Uterus (tissue), 4 donors: ENCODE measurements at places on chromosomes 11 and 22. TPM values are rescaled to one million over a fixed set of nuclear protein-coding genes. Genes with fewer than 3 reads are reported as not detected.

DNA sequence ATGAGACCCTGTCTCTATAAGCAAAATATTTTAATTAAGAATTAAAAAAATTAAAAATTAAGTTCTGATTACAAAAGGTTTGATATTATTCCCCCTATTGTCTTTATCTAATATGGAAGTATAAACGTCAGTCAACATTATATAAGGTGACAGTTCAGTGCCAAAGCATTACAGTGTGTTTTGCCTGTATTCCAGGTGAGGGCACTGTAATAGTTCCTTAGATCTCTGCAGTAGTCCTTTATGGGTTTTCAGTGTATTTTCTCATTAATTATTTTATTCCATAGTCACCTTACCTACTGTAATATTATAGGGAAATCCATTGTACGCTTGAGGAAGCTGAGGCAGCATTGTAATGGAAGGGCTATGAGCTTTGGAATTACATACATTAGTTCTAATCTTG lies 33.0 kb downstream of the FAR1 start:
- no peak for DNase-seq
- no peak overlapping the region for H3K4me3 ChIP-seq
- H3K27ac ChIP-seq, result no peak overlapping the region
- no peaks in the 10 kb centered on the region for H3K4me1 ChIP-seq
- H3K36me3 ChIP-seq, result no peaks in the 10 kb centered on the region

DNA sequence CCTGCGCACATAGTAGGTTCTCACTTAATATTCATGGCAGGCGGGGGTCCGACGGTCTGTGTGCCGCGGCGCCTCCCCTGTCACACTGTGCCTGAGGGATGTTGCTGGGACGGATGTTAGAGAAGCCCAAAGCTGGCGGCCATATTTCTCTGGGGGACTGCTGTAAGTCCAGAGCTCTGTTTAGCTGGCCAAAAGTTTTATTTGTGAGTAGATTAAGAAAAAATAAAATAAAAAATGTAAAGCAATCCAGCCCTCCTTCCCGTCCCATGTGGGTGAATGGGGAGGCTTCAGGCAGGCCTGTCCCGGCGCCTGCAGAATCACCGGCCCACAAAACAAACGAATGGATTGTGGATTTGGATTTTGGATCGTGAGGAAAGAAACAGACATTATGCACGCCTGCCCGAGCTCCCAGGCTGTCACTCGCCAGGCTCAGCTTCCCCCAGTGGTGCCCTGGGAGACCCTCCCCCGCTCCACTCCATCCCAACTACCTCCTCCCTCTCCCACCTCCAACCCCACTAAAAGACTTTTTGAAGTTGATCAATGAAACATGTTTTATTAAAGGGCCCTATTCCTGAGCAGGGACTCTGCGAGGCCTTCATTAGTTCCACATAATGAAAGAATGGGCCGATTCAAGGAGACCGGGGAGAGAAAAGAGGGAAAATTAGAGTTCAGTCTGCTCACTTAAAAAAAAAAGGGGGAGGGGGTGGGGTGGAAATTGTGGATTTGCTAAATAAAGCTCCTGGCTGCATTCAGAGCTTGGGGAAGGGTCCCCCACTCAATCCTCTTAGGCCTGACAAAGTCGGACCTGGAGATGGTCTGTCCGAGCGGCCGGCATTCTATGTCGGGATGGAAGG lies 20.4 kb upstream of the SCUBE1 start:
- no peaks in the 10 kb centered on the region for H3K4me1 ChIP-seq
- H3K27ac ChIP-seq, result no peak overlapping the region

- no peak overlapping the region for H3K27ac ChIP-seq
- no peak for DNase-seq
- no peak overlapping the region for H3K4me3 ChIP-seq
- no peaks in the 10 kb centered on the region for H3K4me1 ChIP-seq
- H3K36me3 ChIP-seq, result no peaks in the 10 kb centered on the region
These were observed 30.6 kb downstream of the KIRREL3 start for GRCh38 chr11:126969865-126970479.

DNA sequence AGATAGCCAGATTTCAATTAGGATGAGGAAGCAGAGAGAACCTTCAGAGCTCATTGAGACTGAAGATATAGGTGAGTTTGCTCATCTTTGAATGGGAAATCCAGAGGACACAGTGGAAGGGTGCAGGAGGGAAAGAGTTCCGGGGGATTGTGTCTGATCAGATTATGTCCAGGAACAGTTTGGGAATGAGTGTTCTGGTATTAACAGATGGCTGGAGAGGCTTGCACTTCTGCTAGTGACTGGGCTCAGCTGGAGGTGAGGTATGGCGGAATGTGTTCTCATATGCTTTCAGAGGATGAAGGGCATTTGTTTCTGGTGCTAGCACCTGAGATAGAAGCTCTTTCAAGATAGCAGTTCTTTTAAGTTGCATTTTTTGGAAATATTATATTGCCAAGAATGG lies 27.6 kb downstream of the ALKBH3 start:
- no peaks in the 10 kb centered on the region for H3K36me3 ChIP-seq
- H3K27me3 ChIP-seq, result no peaks in the 10 kb centered on the region
- no peak overlapping the region for H3K4me3 ChIP-seq
- H3K4me1 ChIP-seq, result peaks cover 4% of the 10 kb centered on the region
- no peak for DNase-seq

DNA sequence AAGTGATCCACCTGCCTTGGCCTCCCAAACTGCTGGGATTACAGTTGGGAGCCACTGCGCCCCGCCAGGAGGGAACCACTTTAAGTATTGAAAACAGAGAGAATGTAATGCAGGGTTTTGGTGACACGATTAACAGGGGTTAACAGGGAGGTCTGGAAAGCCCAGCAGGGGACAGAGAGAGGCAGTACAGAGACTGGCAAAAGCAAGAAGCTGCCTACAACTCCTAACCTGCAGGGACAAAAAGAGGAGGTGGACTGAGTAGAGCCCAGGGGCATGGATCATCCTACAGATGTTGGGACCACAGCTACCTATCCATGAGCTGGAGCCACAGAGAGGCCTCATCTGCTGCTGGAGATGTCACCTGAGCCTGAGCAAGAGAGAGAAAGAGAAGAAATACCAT lies 1.7 kb upstream of the SPINDOC start:
- no peak for DNase-seq
- no peaks in the 10 kb centered on the region for H3K27me3 ChIP-seq
- H3K4me1 ChIP-seq, result no peaks in the 10 kb centered on the region
- no peaks in the 10 kb centered on the region for H3K36me3 ChIP-seq

DNA sequence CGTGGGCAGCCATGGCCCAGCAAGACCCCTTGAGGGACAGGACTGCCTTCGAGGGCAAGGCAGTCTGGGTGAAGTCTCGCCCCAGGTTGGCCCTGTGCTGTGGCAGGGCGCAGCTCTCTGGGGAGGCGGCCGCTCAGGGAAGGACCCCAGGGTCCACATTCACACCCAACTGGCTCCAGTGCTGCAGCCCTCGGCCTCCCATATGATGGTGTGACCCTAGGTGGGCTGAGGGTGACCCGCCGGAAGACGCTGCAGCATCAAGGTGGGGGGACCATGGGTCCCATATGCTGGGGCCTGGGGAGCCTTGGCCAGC lies 28.0 kb upstream of the CCDC188 start:
- H3K27ac ChIP-seq, result no peak overlapping the region
- no peak overlapping the region for H3K4me3 ChIP-seq
- DNase-seq, result no peak

GRCh38 chr11:16603890-16604793 lies 134.3 kb upstream of the C11orf58 start:
- peaks cover 9% of the 10 kb centered on the region for H3K4me1 ChIP-seq
- DNase-seq, result peak; percentile 32
- H3K4me3 ChIP-seq, result peak overlapping the region; percentile 54
- H3K36me3 ChIP-seq, result no peaks in the 10 kb centered on the region

GRCh38 chr22:35324762-35325161 lies 25.1 kb downstream of the TOM1 start:
- no peaks in the 10 kb centered on the region for H3K27me3 ChIP-seq
- H3K27ac ChIP-seq, result no peak overlapping the region
- H3K4me1 ChIP-seq, result peaks cover 2% of the 10 kb centered on the region
- DNase-seq, result no peak
- H3K4me3 ChIP-seq, result no peak overlapping the region

GRCh38 chr22:35183917-35184316 lies 73.4 kb upstream of the HMGXB4 start:
- H3K4me3 ChIP-seq, result no peak overlapping the region
- H3K27ac ChIP-seq, result no peak overlapping the region

DNA sequence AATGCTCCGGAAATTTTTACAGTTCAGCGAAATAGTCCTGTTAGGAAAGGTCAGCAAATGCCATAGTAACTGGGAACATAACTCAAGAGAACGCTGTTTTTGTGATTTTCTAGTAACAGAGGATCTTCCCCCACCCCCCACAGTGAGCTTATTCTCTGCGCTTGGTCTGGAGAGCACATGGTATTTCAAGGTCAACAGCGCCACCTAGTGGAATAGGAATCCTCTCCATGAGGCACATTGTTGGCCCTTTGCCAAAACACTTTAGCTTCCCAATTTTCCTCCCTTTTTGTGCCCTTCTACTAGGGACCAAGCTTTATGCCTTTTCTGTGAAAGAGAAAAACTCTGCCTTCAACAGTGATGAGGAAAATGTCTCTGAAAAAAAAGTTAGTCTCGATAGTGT lies 13.2 kb upstream of the OR4C12 start:
- no peak overlapping the region for H3K27ac ChIP-seq
- H3K36me3 ChIP-seq, result no peaks in the 10 kb centered on the region
- DNase-seq, result no peak
- no peak overlapping the region for H3K4me3 ChIP-seq
- H3K4me1 ChIP-seq, result no peaks in the 10 kb centered on the region

GRCh38 chr11:8061555-8062428 lies 19.2 kb upstream of the TUB start:
- peak overlapping the region; percentile 72 for H3K27ac ChIP-seq
- no peak for DNase-seq

GRCh38 chr11:9858822-9859221 lies 194.9 kb downstream of the SWAP70 start:
- no peak for DNase-seq
- no peaks in the 10 kb centered on the region for H3K36me3 ChIP-seq
- no peaks in the 10 kb centered on the region for H3K27me3 ChIP-seq
- H3K4me3 ChIP-seq, result no peak overlapping the region
- no peaks in the 10 kb centered on the region for H3K4me1 ChIP-seq
- no peak overlapping the region for H3K27ac ChIP-seq

- no peaks in the 10 kb centered on the region for H3K36me3 ChIP-seq
- no peaks in the 10 kb centered on the region for H3K27me3 ChIP-seq
- DNase-seq, result no peak
These were observed 23.6 kb downstream of the JRKL start for GRCh38 chr11:96413408-96413807.

- DNase-seq, result no peak
- no peaks in the 10 kb centered on the region for H3K36me3 ChIP-seq
- H3K4me3 ChIP-seq, result no peak overlapping the region
- H3K27me3 ChIP-seq, result no peaks in the 10 kb centered on the region
These were observed 69.1 kb upstream of the CD82 start for GRCh38 chr11:44496391-44496790.

GRCh38 chr11:128695539-128696221 lies 1.8 kb downstream of the FLI1 start:
- peak overlapping the region; percentile 42 for H3K4me3 ChIP-seq
- no peak for DNase-seq
- peaks cover under 1% of the 10 kb centered on the region for H3K4me1 ChIP-seq

DNA sequence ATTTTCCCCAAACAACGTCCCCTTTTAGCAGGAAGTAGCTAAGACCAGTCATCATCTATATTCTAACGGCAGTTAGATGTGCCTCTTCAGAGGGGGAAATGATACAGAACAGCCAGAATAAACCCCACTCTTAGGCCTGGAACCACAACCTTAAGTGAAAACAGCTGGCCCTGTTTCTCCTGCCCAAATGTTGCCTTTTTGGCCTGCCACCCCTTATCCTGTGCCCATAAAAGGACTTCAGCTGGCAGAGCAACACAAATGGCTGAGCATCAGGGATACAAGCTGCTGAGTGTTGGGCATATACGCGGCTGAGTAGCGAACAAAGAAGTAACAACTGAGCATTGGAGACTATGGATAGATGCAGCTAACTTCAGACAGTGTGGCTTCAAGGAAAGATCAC lies 1491.4 kb downstream of the LRRC4C start:
- no peaks in the 10 kb centered on the region for H3K27me3 ChIP-seq
- H3K4me3 ChIP-seq, result no peak overlapping the region
- H3K27ac ChIP-seq, result no peak overlapping the region
- H3K36me3 ChIP-seq, result no peaks in the 10 kb centered on the region
- no peak for DNase-seq

DNA sequence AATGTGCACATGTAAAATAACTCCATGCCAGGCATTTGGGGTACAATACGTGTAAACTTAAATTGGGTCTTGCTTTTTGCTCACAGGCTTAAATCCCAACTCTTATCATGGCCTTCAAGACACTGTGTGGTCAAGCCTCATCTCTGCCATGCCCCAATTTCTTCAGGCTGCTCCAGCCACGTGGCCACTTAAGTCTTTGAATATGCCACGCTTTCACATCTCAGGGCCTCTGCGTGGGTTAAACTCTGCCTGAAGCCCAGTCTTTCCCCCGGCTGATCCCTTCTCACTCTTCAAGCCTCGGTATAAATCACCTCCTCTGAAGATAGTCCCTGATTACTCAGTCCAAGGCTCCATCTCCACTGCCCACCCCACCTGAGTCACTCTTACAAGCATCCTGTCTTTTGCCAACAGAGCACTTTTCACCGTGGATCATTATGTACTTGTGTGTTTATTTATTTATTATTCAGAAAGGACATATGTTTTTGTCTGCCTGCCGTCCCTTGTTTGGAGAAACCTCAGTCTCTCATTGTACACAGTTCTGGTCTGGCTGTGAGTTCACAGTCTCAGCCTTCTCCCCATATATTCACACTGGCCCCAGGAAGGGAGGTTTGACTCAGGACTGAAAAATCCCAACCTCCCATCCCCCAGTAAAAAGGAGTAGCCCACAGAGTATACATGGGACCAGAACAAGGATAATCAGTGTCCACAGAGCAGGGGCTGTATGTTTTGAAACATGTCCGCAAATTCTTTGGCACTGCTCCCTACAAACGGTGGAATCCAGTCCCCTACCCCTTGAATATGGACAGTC lies 344.7 kb downstream of the MN1 start:
- no peaks in the 10 kb centered on the region for H3K4me1 ChIP-seq
- no peaks in the 10 kb centered on the region for H3K36me3 ChIP-seq
- no peak for DNase-seq
- H3K4me3 ChIP-seq, result no peak overlapping the region
- H3K27ac ChIP-seq, result no peak overlapping the region
- no peaks in the 10 kb centered on the region for H3K27me3 ChIP-seq

GRCh38 chr11:8886322-8886721 lies 24.7 kb upstream of the AKIP1 start:
- no peak overlapping the region for H3K4me3 ChIP-seq
- DNase-seq, result no peak
- no peaks in the 10 kb centered on the region for H3K36me3 ChIP-seq
- no peaks in the 10 kb centered on the region for H3K27me3 ChIP-seq
- H3K27ac ChIP-seq, result no peak overlapping the region

Gene PRG3
- not detected for total RNA-seq

Gene KDM4D
- total RNA-seq, result under 0.01 TPM

Gene CASP1
- 33.8 TPM for total RNA-seq

Gene OR8G5
- total RNA-seq, result not detected

Gene WNT11
- total RNA-seq, result 8.8 TPM

Gene CDC42BPG
- total RNA-seq, result under 0.01 TPM
